ENCODE measurements at places on chromosomes 3 and 15.

GRCh38 chr3:177332955-177333354, 135.7 kb upstream of the TBL1XR1 start:
- no peak for DNase-seq

DNA sequence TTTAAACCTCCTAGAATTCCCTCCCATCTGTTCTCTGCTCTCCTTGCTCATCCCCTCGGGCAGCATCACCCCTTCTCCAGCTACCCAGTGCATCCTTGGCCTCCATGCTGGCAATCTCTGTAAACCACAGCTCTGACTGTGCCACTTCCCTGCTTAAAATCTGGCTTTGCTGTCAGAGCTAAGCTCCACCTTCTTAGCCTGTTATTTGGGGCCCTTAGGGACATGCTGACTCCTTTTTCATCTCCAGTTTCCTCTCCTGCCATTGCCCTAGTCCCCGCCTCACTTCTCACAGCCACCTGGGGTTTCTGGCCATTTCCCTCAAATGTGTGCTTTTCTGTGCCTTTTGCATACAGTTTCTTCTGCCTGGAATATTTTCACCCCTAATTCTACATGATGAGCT, 5.7 kb downstream of the SLC6A20 start:
- no peak for DNase-seq

- DNase-seq: no peak
These were observed 358.6 kb upstream of the BCHE start for GRCh38 chr3:166195808-166196207.

GRCh38 chr15:57237301-57237642, 139.0 kb upstream of the CGNL1 start:
- DNase-seq: no peak

DNA sequence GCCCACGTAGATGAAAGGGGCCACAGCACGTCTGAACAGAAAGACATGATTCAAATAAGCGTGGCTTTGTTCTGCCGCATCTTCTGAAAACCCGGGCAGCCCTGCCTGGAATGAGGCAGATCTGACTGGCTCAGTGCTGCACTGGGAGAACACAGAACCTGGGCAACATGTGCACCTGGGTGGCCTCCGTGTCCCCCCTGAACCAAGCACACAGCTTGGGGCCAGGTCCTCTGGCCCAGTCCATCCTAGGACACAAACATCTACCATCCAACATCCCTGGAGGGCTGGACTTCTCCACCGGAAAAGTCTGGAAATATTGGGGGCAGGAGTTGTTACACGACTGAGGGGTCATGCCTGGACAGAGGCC, 119.4 kb downstream of the ADAMTS17 start:
- DNase-seq: no peak

All from CD4-positive, CD25-positive, alpha-beta regulatory T cell (primary cell).